ENCODE measurements at places on chromosomes 5 and 9. TPM values are rescaled to one million over a fixed set of nuclear protein-coding genes. Genes with fewer than 3 reads are reported as not detected.
A peak's percentile ranks its signal among the peaks of the same experiment; 100 is the strongest.

NLN gene
- total RNA-seq = 1.5 TPM

SLC36A3 gene
- total RNA-seq = not detected

- no peak for DNase-seq
These were observed 523.5 kb upstream of the CLINT1 start for GRCh38 chr5:158382473-158382872.

GRCh38 chr9:137138722-137139467, at the start of gene GRIN1:
GRIN1 (plus strand) TSS chr9:137139154; CDS start chr9:137139487, 333 bp downstream.
- DNase-seq = peak; percentile 38

DNA sequence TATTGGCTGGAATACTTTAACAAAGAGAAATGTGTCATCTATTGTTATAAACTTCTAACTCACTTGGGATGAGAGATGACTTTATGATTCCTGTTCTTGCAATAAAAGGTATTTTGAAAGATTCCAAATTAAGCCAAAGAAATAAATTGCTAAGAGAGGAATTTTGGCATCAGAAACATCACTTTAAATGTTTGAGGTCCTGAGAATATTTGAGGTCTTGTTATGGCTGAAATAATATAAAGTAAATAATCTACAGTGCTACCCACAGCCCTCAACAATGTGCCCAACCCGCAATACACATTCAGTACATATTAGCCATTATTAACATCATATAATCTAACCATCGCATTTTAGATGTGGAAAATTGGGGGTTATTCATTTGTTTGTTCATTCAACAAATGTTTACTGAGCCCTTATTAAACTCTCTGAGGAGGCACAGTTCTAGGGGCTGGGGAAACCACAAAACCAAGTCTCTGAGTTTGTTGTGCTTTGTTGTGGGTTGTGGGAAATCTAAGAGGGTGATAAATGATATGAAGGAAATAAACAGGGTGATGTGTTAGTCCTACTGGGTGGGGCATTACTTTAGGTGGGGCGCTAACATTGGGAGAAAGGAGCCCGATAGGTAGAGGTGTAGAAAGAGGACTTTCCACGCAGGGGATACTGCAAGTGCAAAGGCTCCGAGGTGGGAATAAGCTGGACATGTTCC, 135.2 kb upstream of the CLINT1 start:
- no peak for DNase-seq

- DNase-seq = no peak
These were observed 275.1 kb downstream of the BRINP1 start for GRCh38 chr9:119094086-119094485.

DNA sequence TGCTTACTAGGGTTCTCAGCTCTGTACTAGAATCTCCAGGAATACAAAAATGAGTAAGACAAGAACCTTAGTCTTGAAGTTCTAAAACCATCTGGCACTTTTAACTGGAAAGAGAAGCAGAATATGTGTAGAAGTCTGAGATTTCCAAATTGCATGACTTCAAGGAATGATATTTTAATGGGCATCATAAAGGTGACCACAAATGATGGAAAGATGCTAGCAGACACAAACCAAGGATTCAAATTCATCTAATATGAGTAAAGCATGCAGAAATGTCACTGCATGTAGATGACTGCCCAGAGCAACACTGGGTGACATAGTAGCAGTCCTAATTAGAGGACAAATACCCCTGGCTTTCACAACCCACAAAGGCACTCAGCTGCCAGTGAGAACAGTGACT, 117.2 kb downstream of the RPS23 start:
- DNase-seq = no peak

DNA sequence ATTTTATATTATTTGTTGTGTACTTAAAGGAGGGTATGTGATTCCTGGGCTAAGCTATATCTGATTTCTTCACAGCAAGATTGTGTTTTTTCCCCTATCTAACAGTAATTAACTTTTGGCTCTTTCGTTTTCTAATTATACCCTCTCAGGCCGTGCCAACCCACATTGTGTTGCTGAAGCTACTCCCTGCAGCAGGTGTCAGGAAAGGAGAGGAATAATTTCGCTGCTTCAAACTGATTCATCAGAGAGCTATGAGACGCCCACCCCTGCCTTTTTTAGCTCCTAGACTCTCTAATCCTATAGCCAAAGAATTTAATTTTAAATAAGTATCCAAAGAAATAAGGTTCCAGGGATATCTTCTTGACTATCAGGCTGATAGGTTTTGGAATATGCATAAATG, 3.8 kb downstream of the CAVIN4 start:
- no peak for DNase-seq

DNA sequence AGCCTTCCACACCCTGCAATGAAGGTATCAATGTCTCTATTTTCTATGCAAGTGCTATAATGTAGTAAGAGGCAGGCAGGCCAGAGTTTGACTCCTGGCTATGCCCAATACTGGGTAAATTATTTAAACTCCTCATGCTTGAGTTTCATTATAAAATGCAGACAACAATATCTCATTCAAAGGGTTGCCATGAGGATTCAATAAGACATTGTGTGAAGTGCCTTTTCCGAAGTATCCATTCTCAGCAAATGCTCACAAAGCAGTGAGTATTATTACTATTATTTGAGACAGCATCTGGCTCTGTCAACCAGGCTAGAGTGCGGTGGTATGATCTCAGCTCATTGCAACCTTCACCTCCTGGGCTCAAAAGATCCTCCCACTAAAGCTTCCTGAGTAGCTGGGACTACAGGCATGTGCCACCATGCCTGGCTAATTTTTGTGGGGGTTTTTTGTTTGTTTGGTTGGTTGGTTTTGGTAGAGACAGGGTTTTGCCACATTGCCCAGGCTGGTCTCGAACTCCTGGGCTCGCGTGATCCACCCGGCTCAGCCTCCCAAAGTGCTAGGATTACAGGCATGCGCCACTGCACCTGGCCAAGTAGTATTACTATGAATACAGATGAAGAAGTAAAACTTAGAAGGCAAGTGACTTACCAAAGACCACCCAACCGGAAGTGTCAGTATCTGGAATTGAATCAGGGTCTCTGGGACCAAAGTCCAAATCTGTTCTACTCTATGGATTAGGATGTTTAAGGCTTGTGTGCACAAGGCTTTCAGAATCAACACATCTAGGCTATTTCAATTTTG, 18.8 kb downstream of the ADAM19 start:
- DNase-seq = no peak

- no peak for DNase-seq
These were observed 122.5 kb upstream of the PANK3 start for GRCh38 chr5:168701641-168702040.

- no peak for DNase-seq
These were observed 27.6 kb downstream of the KCNMB1 start for GRCh38 chr5:170361616-170362015.

DNA sequence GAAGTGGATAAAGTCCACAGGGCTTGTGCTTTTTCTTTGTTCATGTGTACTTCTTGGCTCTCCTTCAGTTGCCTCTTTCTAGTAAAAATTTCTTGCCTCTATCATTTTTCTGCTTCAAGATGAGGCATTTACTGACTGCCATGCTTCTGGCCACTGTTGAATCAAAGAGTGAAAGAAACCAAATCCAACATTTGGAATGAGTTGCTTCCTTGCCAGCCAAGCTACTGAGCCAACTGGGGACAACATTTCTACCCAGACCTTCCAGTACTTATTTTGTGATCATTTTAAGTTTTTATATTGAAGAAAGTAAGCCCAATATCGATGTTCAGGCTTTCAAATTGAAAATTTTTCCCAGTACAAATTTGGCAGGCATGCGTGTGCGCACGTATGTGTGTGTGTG, 73.2 kb downstream of the SNCAIP start:
- no peak for DNase-seq

- no peak for DNase-seq
These were observed 983 bp downstream of the GCNT1 start for GRCh38 chr9:76459694-76460635.

GRCh38 chr9:72193478-72193881, 44.2 kb downstream of the GDA start:
- DNase-seq = no peak

DNA sequence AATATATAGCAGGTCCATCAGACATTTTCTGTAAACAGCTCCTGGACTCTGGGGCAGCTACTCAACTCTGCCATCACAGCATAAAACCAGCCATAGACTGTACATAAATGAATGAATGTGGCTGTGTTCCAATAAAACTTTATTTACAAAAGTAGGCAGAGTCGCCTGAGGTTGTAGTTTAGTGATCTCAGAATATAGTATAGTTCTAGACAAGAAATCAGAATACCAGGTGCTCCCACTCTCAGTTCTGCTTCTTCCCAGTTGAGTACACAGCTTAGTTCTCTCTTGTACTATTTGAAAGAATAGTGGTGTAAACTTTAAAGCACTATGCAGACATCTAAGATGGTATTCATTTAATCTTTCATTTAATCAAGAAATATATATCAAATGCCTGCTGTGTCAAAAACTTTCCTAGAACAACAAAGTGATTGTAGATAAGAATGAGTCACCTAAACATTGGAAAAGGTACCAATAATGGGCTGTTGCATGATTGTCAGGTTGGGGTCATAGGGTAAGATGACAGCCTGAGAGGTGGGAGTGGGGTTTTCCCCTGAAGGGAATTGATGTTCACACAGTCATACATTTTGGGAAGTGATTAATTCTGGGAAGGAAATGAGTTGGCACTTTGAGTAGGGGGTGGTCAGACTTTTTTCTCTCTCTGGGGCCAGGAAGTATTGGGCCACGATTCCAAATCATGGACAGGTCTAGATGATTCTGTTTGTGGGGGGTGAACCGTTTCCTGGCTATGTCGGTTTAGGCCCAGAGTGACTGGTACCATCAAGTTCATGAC, 37.0 kb downstream of the TNFSF8 start:
- DNase-seq = no peak

- no peak for DNase-seq
These were observed 13.6 kb downstream of the NNT start for GRCh38 chr5:43616535-43616934.

ZNF474 gene
- 0.58 TPM for total RNA-seq

DNA sequence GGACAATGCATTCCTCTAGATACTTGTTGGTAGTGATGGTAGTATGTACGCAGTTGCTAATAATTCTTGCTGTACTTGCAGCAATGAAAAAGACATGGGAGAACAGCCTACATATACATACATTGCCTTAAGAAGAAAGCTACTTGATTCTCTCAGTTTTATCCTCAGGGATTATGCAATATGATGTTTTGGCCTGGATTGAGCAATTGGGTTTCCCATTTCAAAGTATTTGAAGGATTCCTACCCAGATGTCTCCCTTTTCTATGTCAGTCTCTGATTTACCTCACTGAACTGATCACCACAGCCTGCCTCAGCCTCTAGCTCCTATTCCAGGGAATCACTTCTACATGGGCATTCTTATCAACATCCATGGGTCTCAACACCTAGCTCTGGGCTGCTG, 210.1 kb upstream of the CDH10 start:
- no peak for DNase-seq

RMRP gene
- 30,491 TPM for total RNA-seq

ERCC6L2 gene
- total RNA-seq = 48.7 TPM

GRCh38 chr9:96048956-96049831, 173.7 kb downstream of the ERCC6L2 start:
- DNase-seq = no peak

ISOC1 gene
- 16.5 TPM for total RNA-seq

GRCh38 chr5:80399526-80400239, 8.2 kb upstream of the ZFYVE16 start:
- DNase-seq = no peak

DNA sequence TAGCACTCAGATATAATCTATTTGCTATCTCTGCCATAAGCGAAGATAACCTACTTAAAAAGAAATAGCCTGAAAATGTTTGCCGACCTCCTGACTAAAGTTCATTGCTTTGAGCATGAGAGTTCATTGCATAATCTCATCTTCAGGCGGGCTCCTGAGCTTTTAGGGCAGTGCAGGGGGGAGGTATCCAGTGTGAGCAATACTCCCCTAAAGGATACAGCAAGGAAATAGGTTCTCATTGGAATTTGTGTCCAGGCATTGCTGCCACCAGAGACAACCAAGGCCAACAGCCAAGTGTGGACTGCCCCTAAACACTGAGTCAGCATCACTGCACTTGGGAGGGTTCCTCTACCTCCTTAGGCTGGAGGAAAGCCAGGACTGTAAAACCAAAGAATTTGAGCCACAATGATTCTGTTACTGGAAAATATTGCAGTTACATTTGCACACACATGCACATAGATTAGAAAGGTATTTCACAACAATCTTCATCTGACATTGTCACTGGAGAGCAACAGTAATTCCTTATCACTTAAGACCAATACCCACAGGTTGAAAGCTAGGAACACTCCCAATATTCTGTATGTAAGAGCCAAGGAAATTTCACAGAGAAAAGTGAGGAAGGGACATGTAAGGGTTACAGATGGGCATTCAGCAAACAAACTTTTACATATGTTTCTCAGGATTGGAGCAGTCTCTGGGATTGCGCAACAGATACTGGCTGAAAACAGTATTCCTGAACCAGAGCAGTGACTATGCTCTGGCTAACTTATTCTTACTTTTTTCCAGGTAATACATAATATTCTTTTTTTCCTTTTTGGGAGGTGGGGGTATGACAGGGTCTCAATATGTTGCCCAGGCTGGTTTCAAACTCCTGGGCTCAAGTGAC, 98.6 kb upstream of the TLE1 start:
- no peak for DNase-seq

GRCh38 chr9:121692606-121693387, 41.4 kb downstream of the DAB2IP start:
- DNase-seq = no peak

DNA sequence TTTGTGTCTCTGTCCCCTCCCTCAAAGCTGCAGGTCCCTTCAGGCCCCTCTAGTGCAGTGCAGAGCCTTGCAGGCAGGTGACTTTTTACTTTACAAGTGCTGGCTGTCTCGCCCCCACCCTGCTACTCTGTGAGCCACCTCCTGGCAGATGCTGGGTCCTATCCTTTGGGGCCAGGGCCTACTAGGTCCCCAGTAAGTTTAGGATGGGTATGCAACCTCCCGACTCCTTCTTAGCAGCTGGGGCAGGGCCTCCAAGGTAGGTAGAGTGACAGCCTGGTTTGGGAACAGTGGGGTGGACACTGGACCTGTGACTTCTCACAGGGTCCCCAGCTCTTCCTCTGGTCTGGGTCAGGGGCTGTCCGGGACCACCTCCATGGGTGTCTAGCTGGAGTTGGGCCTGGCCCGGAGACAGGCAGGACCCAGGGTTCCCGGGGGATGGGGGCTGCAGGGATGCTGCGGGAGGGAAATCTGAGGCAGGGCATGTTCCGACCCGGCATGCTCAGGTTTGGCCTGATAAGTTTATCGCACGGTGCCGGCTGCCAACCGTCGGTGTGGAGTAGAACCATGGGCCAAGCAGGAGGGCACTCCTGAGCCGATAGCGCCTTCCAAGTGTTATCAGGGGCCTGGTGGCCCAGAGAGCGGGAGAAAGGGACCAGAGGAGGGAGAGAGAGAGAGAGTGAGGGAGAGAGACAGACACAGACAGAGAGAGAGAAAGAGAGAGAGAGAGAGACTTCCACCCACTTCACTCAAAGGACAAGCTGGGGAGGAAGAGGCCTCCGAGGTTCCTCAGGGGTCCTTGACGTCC, 20.5 kb downstream of the GFI1B start:
- no peak for DNase-seq

- no peak for DNase-seq
These were observed 12.4 kb downstream of the ITGA2 start for GRCh38 chr5:53001541-53001940.

SMC5 gene
- 34.5 TPM for total RNA-seq

GRCh38 chr9:37938121-37938891, 34.4 kb upstream of the SLC25A51 start:
- DNase-seq = no peak

GRCh38 chr5:95969651-95970358, 8.2 kb upstream of the ELL2 start:
- DNase-seq = no peak

STPG3 gene
- not detected for total RNA-seq

- no peak for DNase-seq
These were observed 19.6 kb downstream of the RMI1 start for GRCh38 chr9:84000186-84000585.

GRCh38 chr5:126066836-126067235, 356.4 kb upstream of the GRAMD2B start:
- no peak for DNase-seq

Measured in T-cell (primary cell).